ENCODE measurements at places on chromosomes 2 and 18.

DNA sequence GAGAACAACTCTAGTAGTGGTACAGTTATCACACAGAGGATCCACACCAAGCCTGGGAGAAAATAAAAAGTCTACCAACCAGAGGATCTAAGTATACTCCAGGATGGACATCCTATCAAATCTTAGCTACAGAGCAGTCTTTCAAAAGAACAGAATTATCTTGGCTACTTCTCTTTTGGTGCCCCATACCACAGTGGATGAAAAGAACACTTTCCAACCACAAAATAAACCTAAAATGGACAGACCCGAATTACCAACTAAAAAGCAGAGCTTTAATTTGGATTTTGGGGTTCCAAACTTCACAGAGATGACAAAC, 116.1 kb downstream of the SRBD1 start:
- no peak for DNase-seq

GRCh38 chr2:236200378-236200777, 32.2 kb upstream of the GBX2 start:
- DNase-seq = no peak

DNA sequence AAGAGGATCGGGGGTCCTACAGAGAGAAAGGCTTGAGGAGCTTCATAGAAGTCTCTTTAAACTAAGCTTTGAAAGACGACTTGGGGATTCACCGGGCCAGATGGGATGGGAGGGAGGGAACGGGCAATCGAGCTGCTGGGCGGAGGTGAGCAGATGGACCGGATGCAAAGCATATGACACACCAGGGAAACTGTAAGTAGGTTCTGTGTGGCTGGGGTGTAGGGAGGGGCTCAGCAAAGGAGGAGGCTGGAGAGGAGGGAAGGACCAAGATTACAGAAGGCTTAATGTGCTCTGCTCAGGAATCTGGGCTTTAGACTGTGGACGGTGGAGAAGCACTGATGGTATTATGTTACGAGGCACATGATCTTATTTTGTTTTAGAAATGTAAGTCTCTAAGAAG, 131.5 kb downstream of the MAIP1 start:
- no peak for DNase-seq

- no peak for DNase-seq
Measured at GRCh38 chr18:49319590-49319989, 140.9 kb downstream of the DYM start.

DNA sequence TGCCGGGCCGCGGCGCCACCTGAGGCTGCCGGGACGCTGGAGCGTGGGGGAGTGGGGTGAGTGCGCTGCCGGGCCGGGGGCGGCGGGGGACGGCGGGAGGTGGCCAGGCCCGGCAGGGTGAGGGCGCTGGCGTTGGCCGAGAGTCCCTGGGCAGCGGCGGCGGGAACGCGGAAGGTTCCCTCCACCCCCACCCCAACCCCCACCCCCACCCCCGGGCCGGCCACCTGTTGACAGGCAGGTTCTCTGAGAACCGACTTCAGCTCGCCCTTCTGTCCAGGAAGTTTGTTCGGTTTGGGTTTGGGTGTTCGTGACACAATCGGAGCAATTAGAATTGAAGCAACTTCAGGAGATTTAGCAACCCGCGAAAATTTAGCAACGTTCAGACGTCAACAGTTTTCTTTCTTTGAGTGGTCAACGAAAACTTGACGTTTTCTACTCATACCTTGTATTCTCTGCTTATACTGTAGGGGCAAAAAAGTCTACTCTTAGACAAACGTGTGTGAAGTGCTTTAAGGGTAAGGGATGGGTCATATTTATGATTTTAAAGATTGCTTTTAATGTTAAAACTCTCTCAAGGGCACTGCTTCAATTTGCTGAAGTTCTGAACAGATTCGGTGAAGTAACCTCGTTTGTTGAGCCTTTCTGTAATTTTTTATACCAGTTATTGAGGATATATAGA, 9.3 kb downstream of the OTX1 start:
- DNase-seq = no peak

GRCh38 chr18:34126121-34126520, 98.6 kb downstream of the NOL4 start:
- DNase-seq = no peak

DNA sequence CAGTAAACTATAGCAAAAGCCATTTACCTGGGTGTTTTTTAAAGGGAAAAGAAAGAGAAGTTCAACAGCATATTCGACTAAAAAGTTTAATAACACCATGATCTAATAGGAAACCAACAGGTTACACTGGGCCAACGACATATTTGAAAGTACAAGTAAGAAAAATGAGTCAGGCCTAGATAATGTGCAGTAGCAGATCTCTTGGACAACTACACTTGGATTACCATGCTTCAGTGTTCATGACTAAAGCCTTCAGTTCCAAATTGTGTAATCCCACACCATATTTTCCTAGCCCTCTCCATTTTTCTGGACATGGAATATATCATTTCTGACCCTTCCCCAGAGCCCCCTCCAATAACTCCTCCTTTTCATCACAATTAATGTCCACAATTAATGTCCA, 39.1 kb upstream of the FIGN start:
- no peak for DNase-seq

GRCh38 chr2:107325981-107326786, 440.2 kb upstream of the ST6GAL2 start:
- no peak for DNase-seq

DNA sequence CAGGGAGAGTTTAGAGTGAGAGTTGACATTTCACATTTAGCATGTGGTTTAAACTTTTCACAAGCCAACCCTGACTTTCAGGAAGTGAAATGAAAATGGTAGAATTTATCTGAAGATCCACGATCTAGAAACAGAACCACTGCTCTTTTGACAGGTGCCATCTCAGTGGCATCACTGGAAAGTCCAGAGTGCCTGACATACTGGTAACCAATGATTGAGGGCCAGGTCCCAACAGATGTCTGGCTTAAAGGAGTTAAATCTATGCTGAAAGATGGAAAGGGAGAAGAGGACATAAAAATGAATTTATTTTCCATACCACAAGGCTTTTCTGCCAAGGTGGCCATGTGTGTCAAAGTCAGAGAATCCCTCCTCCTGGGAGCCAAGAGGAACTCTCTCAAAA, 2.7 kb downstream of the IL36G start:
- DNase-seq = no peak

GRCh38 chr2:112482309-112483041, 519 bp downstream of the TTL start:
- no peak for DNase-seq

DNA sequence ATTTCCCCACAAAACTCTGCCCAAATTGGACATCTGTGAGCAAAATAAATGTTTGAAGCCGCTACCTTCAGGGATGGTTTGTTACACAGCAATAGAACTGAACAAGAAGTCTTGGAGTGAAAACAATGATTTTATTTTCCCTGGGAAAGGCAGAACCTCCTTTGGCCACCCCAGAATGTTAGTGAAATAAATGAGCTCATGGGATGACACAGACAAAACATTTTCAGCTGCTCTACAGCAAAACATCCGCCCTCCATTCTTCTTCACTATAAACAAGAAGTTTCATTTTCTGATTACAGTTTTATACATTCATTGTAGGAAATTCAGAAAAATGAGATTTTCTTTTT, 4.3 kb upstream of the EFHD1 start:
- DNase-seq = no peak

GRCh38 chr18:76410660-76411417, 84.2 kb downstream of the ZNF516 start:
- DNase-seq = no peak

GRCh38 chr18:37364237-37364636, 201.4 kb downstream of the CELF4 start:
- no peak for DNase-seq

DNA sequence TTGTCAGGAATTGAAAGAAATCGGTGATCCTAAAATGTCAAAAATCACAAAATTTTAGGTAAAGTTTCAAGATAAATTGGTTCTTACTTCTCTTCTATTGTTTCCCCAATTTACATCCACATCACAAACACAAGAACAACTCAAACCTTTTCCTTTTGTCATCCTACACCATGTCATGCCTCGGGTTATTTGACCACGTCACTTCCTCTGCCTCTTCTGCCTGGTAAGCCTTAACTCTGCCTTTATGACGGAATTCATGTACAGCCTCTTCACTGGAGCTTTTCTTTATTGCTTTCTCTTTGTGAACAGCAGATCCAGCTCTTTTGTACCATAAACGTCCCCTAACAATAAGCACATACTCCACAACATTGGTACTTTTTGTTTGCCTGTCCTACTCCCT, 258.0 kb downstream of the DPP10 start:
- DNase-seq = no peak

- DNase-seq = no peak
Measured at GRCh38 chr2:38244301-38244700, 132.8 kb downstream of the ATL2 start.

DNA sequence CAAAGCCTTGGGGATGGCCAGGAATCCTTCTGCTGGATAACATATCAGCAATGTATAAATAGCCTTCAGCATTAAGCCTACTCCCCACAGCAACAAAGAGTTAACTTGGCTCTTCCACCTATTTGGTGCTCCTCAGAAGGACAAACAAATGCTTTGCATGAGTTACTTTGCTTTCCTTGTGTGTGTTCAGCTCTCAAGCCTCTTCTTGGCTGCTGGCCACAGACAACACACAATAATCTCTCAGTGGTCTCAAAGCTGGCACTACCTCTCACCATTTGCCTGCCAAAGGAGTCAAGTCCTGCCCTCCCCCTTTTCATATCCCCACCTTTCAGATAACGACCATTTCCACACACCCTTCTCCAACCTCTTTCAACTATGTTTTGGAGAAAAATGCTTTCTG, 17.5 kb downstream of the FTCDNL1 start:
- no peak for DNase-seq

GRCh38 chr2:131682122-131682944, 154.6 kb downstream of the CCDC74A start:
- no peak for DNase-seq

- no peak for DNase-seq
Measured at GRCh38 chr18:69845593-69846506, 101.8 kb downstream of the CD226 start.

- DNase-seq = no peak
Measured at GRCh38 chr2:66692521-66693054, 257.7 kb downstream of the MEIS1 start.

GRCh38 chr2:168639441-168639898, 163.0 kb upstream of the NOSTRIN start:
- DNase-seq = no peak

GRCh38 chr2:8583400-8584173, 98.3 kb upstream of the ID2 start:
- peak; percentile 94 for DNase-seq

GRCh38 chr2:52210161-52210560, 1178.2 kb upstream of the NRXN1 start:
- DNase-seq = no peak

DNA sequence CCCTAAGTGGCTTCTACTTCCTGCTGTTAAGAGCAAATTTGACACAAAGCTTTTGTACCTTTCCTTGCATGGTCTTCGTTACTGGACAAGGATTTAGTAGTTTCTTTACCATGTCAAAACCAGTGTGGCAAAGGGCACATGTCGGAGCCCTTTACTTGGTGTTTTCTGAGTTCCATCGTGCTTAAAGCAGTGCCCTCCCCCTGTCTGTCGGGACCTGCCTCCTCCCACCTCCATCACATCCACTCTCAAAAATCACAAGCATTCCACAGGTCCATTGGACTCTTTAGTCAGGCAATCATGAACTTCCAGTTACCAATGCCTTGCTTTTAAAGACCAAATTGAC, 763 bp downstream of the CCDC141 start:
- DNase-seq = no peak

- peak; percentile 29 for DNase-seq
Measured at GRCh38 chr2:196263181-196263747, 91.9 kb upstream of the STK17B start.

GRCh38 chr2:98663511-98664090, 55.2 kb downstream of the UNC50 start:
- DNase-seq = no peak

DNA sequence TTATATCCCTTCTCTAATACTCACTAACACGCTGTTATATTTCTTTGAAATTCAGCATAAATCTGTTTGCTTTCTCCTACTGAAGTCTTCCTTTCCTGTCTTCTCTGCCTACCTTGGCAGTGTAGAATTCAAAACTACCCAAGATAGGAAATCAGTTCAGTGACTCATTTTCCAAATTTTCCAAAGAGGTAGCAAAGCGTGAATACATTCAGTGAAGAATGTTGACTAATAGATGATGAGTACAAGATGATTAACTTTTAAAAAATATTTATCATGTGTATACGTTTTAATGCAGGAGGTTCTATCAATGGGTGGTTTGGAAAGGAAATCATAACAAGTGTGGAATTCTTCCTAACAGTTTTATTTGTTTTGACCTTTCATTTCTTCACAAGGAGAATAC, 201.9 kb upstream of the SLC8A1 start:
- no peak for DNase-seq

GRCh38 chr2:10160203-10160955, 37.8 kb downstream of the RRM2 start:
- no peak for DNase-seq

DNA sequence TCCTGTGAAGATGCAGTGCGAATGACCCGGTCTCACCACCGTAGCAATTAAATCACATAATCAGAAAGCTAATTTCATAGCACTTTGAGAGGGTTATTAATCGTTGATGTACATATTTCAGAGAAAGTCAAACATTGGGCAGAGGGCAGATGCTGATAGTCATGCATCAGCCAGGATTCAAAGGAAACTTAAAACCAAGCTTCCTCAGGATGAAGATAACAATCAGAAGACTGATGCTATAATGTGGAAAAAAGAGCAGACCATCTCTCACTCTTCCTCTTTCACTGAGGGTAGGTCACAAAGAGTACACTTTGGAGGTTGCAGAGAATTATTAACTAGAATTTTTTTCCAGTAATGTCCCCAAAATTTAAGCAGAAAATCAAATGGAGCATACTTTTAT, 1027.7 kb upstream of the ZEB2 start:
- DNase-seq = no peak

DNA sequence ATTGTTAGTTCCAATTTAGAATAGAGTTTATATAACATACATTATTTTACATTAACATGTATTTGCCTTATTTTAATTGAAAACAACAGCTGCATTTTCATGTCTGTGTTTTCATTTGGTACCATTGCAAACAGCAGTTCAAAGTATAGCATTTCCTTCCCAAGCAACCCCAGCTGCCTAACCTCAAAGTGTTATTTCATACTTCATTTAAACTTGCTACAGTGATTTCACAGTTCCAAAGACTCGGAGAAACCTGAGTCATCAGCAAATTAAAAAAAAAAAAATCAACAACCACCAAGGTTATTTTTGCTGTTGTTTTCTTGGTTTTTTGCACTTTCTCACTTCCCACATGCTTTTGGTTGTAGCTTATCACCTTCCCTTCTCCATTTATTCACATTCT, 236.5 kb upstream of the SPHKAP start:
- DNase-seq = no peak

Data from hematopoietic multipotent progenitor cell treated with erythropoietin and hydrocortisone succinate and interleukin-3 and kit ligand, for 17 days (in vitro differentiated cells).